Foreskin keratinocyte (primary cell): ENCODE measurements at places on chromosomes 1 and 21. TPM values are rescaled to one million over a fixed set of nuclear protein-coding genes. Genes with fewer than 3 reads are reported as not detected.
A peak's percentile ranks its signal among the peaks of the same experiment; 100 is the strongest.

- peak; percentile 75 for DNase-seq
Observed at GRCh38 chr21:27722095-27722494, 755.2 kb upstream of the ADAMTS5 start.

- DNase-seq = no peak
Observed at GRCh38 chr1:72207059-72207458, 75.3 kb downstream of the NEGR1 start.

DNA sequence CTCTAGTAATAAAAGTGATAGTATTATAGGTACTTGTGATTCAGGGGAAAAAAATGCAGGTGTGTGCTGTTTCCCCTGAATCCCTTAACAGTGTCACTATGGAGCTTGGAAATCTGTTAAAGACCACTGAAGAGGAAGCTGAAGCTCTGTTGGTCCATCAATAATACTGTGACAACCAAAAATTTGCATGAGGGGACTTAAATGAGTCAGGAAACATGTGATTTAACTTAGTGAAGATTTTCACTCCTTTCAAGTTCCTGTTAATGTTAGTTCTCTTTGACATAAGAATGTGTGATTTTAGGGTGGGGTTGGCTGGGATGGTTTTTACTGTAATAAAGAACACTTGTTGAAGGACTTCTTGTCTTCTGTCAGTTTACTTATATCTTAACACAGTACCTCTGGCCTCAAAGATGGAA, 32.0 kb downstream of the VANGL2 start:
- DNase-seq = no peak

GRCh38 chr1:110633646-110634030, 27.5 kb upstream of the KCNA2 start:
- no peak for DNase-seq

GRCh38 chr1:216425577-216425976, 2.3 kb upstream of the USH2A start:
- peak; percentile 2 for DNase-seq

GRCh38 chr1:219433001-219433400, 179.9 kb downstream of the ZC3H11B start:
- DNase-seq = no peak

- no peak for DNase-seq
Observed at GRCh38 chr1:1847061-1847850, 43.6 kb downstream of the GNB1 start.

GRCh38 chr1:63987628-63988024, 213.8 kb downstream of the ROR1 start:
- DNase-seq = no peak

DNA sequence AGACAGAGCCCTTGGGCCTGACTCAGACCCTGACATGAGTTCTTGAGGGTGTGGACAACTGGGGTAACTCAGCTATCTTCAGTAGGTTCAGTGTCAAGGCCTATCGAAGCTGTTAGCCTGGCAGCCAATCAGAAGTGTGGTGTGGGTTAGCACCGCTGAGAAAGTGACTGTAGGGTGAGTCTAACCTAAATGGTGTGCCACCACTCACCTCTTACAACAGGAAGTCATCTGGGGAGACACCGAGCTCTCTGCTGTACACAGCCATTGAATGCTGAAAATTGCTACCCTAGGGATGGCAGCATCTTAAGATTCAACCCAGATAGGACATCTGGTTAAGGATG, 44.6 kb downstream of the RASSF5 start:
- no peak for DNase-seq

DNA sequence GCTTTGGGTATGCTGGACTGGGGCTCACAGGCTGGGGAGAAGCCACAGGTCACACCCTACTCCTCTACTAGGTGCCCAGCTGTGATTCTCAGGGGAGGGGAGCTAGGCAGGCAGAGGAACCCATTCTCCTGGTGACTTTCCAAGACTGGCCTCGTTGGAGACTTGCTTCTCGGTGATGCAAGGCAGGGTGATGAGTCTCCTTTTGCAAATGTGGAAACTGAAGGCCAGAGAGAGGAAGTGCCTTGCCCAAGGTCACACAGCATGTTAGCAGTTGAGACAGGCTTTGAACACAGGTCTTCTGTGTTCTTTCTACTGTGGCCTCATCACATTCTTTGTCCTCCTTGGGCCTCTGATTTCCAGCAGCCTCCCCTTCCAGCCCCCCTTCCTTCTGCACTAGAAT, 20.5 kb upstream of the C1QA start:
- DNase-seq = no peak

- no peak for DNase-seq
Observed at GRCh38 chr1:101190441-101190840, 46.4 kb upstream of the S1PR1 start.

DNA sequence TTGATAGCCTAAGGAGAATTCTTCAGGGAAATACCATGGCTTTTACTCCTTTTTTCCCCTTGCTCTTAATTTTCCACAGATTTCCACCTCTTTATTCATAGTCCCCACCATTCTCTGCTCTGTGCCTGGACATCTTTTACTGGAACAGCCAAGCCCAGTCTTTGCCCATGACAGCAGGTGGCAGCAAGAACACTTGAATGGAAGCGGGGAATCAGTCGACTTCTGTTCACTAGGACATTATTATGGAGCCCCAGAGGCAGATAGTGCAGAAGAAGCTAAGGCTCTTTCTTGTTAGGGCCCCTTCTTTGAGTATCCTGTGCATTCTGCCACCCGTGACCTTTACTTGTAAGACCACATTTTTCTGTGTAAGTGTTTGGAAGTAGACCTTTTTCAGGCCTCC, 6.3 kb downstream of the OR14I1 start:
- no peak for DNase-seq

- no peak for DNase-seq
Observed at GRCh38 chr1:221776495-221777301, 34.8 kb upstream of the DUSP10 start.

GRCh38 chr1:159877695-159878444, 15.4 kb upstream of the VSIG8 start:
- no peak for DNase-seq

DNA sequence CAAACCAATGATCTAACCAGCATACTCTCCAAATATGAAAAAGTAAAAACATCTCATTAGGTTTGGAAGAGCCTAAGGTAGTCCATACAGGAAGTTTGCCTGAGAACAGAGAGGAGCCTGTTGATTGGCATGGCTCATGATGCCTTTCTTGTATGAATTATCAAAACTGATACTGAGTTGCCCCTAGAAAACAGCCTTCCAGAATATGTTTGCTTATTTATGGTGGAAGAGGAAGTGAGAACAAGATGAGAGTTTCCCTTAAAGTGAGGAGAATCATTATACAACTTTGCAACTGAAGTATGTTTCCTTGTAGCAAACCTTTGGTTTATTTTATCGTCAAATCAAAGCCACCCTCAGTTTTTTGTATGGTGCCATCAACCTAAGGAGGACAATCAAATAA, 23.8 kb upstream of the KIAA1614 start:
- no peak for DNase-seq

GRCh38 chr1:41586230-41586629, 101.7 kb upstream of the EDN2 start:
- DNase-seq = no peak

- no peak for DNase-seq
Observed at GRCh38 chr1:3031401-3032221, 10.3 kb downstream of the ACTRT2 start.

DNA sequence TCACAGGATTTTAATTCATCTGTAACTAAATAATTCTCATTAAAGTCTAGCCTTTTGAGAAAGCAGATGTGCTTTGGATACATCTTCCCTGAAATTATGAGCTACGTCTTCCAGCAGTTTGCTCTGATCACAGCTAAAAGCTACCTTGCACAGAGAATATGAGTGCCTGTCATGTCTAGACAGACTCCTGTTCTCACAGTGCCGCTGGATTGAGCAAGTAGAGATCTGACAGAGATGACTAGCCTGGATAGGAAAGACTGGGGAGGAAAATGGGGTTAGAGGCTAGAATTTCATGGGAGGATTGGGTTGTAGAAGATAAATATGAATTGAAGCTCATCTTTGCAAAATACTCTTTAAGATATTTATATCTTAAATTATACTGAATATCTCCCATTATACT, 24.1 kb downstream of the CEPT1 start:
- peak; percentile 54 for DNase-seq

- DNase-seq = peak; percentile 10
Observed at GRCh38 chr1:29120947-29121485, 2.7 kb downstream of the TMEM200B start.

GRCh38 chr1:232990176-232991128, 40.0 kb downstream of the NTPCR start:
- no peak for DNase-seq

NEXN gene
- total RNA-seq = 3.2 and 5.3 TPM in 2 replicates

TFF2 gene
- total RNA-seq = not detected in 2 replicates

OR2L5 gene
- not detected in 2 replicates for total RNA-seq

GNG4 gene
- total RNA-seq = 0.21 and 0.31 TPM in 2 replicates

MCOLN2 gene
- total RNA-seq = 1.8 and 2.5 TPM in 2 replicates

NFIA gene
- total RNA-seq = 15.1 and 16.8 TPM in 2 replicates

EFCAB7 gene
- total RNA-seq = 3.9 and 4.0 TPM in 2 replicates
